ENCODE measurements at places on chromosomes 6 and 20. TPM values are rescaled to one million over a fixed set of nuclear protein-coding genes. Genes with fewer than 3 reads are reported as not detected.

Gene MARCKS
- 303 TPM for polyA plus RNA-seq

Gene SYNDIG1
- polyA plus RNA-seq, result 9.6 TPM

Gene RIPPLY2
- polyA plus RNA-seq, result not detected

Gene MYCT1
- 17.5 TPM for polyA plus RNA-seq

Gene CARMIL1
- 109 TPM for polyA plus RNA-seq

Gene OPN5
- 0.61 TPM for polyA plus RNA-seq

Gene SLPI
- polyA plus RNA-seq, result 0.26 TPM

GRCh38 chr6:42236682-42237473, 19.2 kb upstream of the MRPS10 start:
- DNase-seq, result no peak

DNA sequence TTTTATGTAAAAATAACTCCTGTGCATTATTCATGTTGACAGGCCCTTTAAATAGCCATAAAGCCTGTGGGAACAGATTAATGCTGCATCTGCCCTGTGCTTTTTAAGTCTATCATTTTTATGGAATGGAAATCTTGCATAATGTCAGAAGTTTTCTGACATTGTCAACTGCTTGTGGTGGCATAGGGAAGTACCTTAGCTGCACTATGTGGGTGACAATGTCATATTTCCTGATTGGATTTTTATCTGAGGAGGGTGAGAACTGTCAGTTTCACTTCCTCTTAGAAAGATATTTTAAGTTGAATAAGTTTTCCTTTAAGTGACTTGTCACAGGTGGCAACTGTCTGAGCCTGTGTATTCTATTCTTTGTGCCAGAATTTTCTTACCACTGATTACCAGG, 267.9 kb downstream of the PLCB1 start:
- no peak for DNase-seq

DNA sequence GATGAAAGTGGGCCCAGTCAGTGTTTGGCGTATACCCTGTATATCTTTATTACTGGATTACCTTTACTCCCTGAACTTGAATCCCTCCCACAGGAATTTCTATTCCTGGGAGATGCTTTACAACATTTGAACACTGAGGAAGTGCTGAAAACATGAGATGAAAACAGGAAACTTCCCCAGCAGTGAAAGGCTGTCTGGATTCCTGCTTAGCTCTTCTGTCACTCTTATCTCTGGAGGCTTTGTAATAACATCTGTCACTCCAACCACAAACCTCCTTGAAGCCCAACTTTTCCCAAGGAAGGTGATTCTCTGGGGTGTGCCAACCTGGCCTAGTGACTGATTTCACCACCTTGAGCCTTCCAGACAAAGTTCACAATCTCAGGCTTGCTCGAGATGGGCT, 264.5 kb upstream of the BMP2 start:
- no peak for DNase-seq

GRCh38 chr6:1770968-1771723, 161.4 kb downstream of the FOXC1 start:
- no peak for DNase-seq

GRCh38 chr6:3281631-3282475, 23.1 kb downstream of the PSMG4 start:
- no peak for DNase-seq

GRCh38 chr20:37526238-37526838, 1.3 kb downstream of the BLCAP start:
- DNase-seq, result no peak

- no peak for DNase-seq
These were observed 153.0 kb downstream of the PTPRK start for GRCh38 chr6:128367437-128367836.

GRCh38 chr20:38269715-38270114, 9.2 kb upstream of the KIAA1755 start:
- no peak for DNase-seq

- DNase-seq, result no peak
These were observed 10.3 kb upstream of the LPIN3 start for GRCh38 chr20:41330343-41330720.

- no peak for DNase-seq
These were observed 28.8 kb downstream of the FERMT1 start for GRCh38 chr20:6094063-6094462.

DNA sequence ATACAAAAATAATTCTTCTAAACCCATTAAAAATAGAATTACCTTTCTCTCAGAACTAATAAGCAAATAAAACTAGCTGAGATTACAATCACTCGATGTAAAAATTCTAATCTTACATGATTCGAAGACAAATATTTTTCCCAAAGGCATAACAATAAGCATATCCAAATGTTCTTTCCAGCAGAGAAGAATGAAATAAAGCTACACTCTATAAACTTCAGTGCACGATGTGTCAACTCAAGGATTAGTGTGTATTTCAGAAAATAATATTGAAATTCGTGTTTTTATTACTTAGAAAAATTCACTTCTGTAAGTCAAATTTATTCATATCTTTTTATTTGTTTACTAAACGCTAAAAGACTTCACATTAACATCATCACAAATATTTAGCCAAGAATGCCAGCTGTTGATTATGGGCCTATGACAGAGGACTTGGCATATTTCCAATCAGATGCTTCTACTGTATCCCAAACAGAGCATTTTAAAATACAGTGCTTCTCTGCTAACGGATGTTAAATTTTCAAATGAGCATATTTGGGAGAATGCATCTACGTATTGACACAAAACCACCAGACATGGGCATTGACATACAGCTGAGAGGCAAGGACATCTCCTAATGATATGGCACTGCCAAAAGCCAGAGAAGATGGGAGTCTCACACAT, 54.7 kb upstream of the PDE7B start:
- DNase-seq, result no peak

GRCh38 chr6:30700340-30700739, 9.6 kb upstream of the NRM start:
- no peak for DNase-seq

DNA sequence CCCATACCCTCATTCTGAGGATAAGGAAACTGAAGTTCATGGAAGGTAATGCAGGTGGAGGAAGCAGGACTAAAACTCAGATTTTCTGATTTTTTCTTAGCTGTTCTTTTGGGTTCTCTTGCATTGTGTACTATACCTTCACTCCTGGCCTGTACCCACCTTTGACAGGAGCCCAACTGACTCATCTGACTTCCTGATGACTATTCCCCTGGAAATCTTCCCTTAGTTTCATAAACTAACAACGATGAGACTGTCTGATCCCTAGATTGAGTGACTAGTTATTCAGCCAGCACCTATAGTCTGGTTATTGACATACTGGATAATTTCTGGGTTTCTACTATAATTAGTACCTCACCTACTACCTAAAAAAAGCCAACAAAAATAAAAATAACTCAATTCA, 10.1 kb downstream of the CRYBG1 start:
- no peak for DNase-seq

DNA sequence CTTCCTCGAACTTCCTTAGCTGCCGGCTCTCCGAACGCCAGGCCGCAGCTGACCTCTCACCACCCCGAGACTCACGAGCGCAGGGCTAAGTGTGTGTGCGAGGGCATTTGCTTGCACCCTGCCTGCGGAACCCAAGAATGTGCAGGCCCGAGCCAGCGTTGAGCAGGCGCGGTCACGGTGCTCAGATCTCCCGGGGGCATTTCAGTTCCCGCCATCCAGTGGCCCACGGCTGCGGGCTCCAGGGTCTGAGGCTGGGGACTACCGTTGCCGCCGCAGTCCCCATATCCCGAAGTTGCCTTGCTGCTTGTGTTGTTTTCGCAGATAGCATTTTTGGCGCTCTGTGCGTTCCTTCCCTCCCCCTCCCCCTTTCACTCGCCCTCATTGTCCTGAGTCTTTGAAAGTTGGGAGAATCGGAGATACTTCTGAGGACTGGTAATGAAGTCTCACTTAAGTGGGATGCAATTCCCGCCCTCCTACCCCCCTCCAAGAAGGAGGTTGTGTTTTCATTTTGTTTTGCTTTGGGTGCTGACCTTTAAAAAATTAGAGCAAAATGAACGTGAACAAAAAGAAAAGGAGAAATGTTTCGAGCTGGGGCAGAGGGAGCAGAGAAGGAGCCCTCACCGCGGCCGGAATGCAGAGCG, 1.7 kb downstream of the NR2E1 start:
- DNase-seq, result no peak

GRCh38 chr6:38311201-38311600, 328.5 kb downstream of the BTBD9 start:
- no peak for DNase-seq
